CD8-positive, alpha-beta memory T cell (primary cell): ENCODE measurements at places on chromosomes 3 and 15.

DNA sequence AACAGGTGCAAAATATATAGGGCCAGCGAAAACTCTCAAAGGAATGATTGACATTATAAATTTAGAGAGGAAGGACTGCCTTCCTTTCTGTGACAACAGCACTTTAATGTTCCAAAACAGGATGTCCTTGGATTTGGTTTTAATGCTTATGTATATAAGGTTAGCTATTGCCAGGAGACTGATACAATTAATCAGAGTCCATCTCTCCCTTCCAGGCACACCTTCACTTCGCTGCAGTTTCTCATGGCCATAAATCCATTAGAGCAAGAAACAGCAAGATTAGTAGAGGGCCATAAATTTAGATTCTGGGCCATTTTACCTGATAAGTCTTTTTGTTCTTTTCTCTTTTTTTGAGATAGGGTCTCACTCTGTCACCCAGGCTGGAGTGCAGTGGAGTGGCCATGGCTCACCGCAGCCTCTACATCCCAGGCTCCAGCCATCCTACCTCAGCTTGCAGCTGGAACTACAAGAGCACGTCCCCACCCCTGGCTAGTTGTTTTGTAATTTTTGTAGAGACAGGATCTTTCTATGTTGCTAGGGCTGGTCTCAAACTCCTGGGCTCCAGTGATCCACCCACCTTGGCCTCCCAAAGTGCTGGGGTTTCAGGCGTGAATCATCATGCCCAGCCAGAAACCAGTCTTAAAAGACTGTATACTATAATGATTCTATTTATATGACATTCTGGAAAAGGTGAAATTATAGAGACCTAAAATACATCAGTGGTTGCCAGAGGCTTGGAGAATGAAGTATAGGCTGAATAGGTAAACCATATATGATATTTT, 15.7 kb upstream of the TFRC start:
- no peak for DNase-seq

DNA sequence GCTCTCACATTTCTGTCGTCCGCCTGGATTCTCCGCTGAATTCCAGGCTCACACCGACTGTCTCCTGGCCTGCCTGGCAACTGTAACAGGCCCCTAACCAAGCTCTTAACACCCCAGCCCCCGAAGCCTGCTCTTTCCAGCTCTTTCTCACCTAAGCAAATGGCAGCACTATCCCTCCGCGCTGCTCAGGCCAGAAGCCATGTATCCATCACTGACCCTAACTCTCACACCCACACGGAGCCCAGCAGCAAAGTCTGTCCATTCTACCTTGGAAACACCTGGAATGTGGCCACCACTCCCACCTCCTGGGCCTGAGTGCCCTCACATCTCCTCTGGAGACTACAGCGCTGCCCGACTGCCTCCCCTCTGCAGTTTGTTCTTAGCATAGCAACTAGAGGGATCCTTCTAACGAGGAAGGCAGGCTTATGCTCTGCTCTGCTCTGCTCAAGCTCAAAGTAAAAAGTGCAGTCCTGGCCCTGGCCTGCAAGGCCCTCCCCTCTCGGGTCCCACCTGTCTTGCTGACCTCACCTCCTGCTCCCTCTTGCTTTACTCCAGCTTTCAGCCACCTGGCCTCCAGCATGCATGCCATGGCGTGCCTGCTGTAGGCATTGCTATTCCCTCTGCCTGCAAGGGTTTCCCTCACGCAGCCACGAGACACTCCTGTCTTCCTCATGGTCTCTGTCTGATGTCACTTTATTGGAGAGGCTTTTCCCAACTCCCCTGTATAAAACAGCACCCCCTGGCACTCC, 27.2 kb downstream of the FEM1B start:
- no peak for DNase-seq

DNA sequence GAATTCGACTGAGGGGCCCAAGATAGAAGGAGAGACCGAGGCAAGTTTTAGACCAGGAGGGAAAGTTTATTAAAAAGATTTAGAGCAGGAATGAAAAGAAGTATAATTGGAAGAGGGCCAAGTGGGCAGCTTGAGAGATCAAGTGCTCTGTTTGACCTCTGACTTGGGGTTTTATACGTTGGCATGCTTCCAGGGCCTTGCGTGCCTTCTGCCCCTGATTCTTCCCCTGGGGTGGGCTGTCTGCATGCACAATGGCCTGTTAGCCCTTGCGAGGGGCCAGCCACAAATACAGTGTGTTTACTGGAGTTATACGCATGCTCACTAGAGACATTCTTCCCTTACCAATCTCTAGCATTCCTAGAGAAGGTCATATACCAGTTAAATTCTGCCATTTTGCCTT, 70.7 kb upstream of the LARS2 start:
- no peak for DNase-seq

DNA sequence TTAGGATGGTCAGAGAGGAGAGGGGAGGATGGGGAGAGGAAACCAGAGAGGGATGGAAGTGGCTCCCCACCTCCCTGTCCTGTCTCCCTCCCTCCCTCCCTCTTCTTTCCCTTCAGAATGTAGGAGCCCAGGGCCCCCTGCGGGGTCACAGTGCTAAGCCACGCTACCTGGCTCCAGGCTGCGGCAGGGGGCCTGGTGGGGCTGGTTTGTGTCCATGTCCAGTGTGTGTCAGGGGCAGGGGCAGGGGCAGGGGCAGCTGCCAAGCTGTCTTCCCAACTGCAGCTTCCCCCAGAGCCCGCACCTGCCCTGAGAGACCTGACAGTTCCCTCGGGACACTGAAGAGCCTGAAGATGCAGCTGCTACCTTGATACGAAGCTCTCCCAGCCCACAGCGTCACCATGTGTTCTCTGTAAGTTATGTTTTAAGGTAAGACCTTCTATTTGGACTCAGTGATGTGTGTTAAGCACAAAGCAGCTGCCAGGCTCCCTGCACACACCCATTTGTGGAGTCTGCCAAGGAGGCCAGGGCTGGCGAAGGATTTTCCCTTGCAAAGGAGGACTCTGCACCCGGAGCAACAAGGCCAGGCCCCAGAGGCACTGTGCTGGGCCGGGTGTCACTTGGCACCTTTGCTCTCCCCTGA, 121.8 kb upstream of the SMAD3 start:
- DNase-seq: no peak

GRCh38 chr3:115617591-115617990, 5.7 kb upstream of the GAP43 start:
- DNase-seq: no peak

DNA sequence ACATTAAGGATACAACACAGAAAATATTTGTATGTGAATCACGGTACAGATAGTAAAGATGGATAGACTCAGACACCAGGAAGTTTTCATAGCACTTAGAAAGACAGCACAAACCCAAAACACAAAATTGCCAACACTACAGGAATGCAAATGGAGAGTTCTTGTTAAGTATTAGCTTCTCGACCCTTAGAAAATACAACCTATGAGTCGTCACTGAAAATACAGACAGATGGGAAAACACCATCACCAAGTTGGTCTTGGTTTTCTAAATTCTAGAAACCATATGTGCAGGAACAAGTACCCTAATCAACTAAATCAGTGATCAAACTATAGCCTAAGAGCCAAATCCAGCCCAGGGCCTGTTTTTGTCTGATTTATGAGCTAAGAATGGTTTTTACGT, 50.7 kb downstream of the PEAK1 start:
- no peak for DNase-seq

GRCh38 chr15:72933976-72934375, 118.3 kb upstream of the NEO1 start:
- no peak for DNase-seq

GRCh38 chr3:149247008-149247710, 25.5 kb upstream of the CP start:
- DNase-seq: no peak

- DNase-seq: no peak
Measured at GRCh38 chr3:46609212-46609721, 3.1 kb upstream of the FAM240A start.
